H9 (cell line): ENCODE measurements at places on chromosomes 5 and 9. TPM values are rescaled to one million over a fixed set of nuclear protein-coding genes. Genes with fewer than 3 reads are reported as not detected.

- H3K4me1 ChIP-seq = no peaks in the 10 kb centered on the region
- no peak for DNase-seq
- peaks cover 77% of the 10 kb centered on the region for H3K36me3 ChIP-seq
- no peaks in the 10 kb centered on the region for H3K27me3 ChIP-seq
These were observed 62.1 kb downstream of the CEMIP2 start for GRCh38 chr9:71706176-71706575.

DNA sequence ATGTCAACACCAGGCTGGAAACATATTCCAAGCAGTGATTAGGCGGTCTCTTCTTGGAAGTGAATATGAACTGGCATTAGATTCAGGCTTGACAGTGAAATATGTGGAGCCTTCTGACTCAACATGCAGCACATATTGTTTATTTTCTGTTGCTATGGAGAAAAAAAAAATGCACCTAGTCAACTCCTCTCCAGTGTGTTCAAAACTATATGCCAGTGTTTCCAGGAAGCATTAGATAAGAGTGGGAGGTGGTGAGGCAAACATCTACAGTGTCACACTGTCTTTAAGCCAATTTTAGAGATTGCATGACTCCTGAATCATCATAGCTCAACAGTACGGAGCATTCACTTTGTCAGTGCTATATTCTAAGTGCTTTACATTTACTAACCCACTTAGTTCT lies 117.9 kb downstream of the HCN1 start:
- no peak for DNase-seq
- H3K27me3 ChIP-seq = no peaks in the 10 kb centered on the region
- no peaks in the 10 kb centered on the region for H3K4me1 ChIP-seq
- H3K27ac ChIP-seq = no peak overlapping the region
- peaks cover 2% of the 10 kb centered on the region; the same call in 2 of the 3 replicates for H3K36me3 ChIP-seq

- no peaks in the 10 kb centered on the region for H3K36me3 ChIP-seq
- no peaks in the 10 kb centered on the region for H3K27me3 ChIP-seq
- no peaks in the 10 kb centered on the region for H3K4me1 ChIP-seq
- H3K27ac ChIP-seq = no peak overlapping the region
- DNase-seq = no peak
- H3K4me3 ChIP-seq = no peak overlapping the region
These were observed 21.9 kb upstream of the MED10 start for GRCh38 chr5:6399980-6400910.

DNA sequence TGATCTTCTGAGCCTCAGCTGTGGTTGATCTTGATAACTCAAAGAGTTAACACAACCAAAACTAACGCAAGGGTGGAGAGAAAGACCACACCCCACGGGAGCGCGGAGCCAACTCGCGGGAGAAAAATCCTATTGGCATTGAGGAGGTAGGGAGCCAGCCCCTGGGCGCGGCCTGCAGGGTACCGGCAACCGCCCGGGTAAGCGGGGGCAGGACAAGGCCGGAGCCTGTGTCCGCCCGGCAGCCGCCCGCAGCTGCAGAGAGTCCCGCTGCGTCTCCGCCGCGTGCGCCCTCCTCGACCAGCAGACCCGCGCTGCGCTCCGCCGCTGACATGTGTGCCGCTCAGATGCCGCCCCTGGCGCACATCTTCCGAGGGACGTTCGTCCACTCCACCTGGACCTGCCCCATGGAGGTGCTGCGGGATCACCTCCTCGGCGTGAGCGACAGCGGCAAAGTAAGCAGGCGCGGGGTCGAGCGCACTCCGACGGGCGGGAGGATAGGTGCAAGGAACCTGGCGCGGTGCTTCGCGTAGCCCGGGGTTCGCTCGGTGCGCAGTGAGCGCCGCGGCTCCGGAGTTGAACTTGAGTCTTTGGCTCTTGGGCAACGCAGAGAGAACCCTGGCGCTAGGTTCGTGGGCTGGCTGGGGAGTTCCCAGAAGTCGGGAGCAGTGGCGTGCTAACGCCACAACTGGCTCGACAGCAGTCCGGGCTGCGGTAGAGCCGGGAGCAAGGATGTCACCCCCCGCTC lies at the start of gene GDA:
GDA (plus strand) TSS at position 210 of the 745 bp plus-strand sequence; CDS start at position 330, 120 bp downstream.
- H3K27me3 ChIP-seq = peaks cover 18% of the 10 kb centered on the region; the same call in 1 of the 2 replicates
- no peaks in the 10 kb centered on the region for H3K4me1 ChIP-seq
- H3K27ac ChIP-seq = no peak within 1 kb of the TSS
- peak; percentile 42 for DNase-seq
- peak within 1 kb of the TSS; percentile 41 for H3K4me3 ChIP-seq
- no peaks in the 10 kb centered on the region for H3K36me3 ChIP-seq

GRCh38 chr5:93193431-93194347 lies 387.3 kb downstream of the NR2F1-AS1 start:
- H3K27me3 ChIP-seq = no peaks in the 10 kb centered on the region
- no peak for DNase-seq
- H3K36me3 ChIP-seq = no peaks in the 10 kb centered on the region
- no peak overlapping the region for H3K4me3 ChIP-seq
- H3K4me1 ChIP-seq = no peaks in the 10 kb centered on the region
- H3K27ac ChIP-seq = no peak overlapping the region

DNA sequence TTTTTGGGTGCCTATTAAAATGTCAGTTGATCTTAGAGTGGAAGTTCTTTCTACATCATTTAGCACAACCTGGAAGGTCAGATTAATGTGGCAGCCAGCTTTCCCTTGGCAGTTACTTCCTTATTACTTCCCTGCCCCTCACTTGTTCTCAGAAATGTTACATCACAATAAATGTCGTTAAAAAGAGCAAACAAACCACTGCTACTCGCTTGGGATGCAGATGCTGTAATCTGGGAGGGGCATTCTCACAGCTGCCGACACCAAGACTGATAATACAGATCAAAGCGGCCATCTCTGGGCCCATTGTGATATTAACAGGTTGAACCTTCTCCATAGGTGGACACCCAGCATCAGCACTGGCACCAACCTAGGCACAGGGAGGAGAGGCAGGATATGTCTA lies 29.3 kb downstream of the PLAC8L1 start:
- H3K4me1 ChIP-seq = peaks cover 24% of the 10 kb centered on the region; the same call in 1 of the 2 replicates
- peak; percentile 50 for DNase-seq
- H3K27ac ChIP-seq = no peak overlapping the region
- no peaks in the 10 kb centered on the region for H3K36me3 ChIP-seq
- H3K27me3 ChIP-seq = no peaks in the 10 kb centered on the region; the same call in 1 of the 2 replicates

DNA sequence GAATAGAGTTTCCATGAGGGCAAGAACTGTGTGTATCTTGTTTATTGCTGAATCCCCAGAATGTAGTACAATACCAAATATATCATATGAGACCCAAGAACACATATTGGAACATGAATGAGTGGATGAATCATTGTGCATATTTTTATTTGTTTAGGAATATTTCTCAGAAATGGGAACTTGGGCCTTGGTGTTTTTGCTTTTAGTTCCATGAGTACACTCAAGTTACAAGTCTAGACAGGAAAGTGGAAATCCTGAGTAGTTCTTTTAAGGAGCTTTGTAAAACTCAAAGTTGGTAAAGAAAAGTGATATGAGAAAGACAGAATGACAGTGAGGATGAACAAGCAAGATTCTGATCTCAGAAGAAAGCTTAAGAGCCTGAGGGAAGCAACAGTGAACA lies 647.0 kb downstream of the EFNA5 start:
- H3K4me3 ChIP-seq = no peak overlapping the region
- no peak overlapping the region for H3K27ac ChIP-seq
- no peaks in the 10 kb centered on the region for H3K27me3 ChIP-seq
- no peaks in the 10 kb centered on the region for H3K4me1 ChIP-seq
- H3K36me3 ChIP-seq = no peaks in the 10 kb centered on the region
- DNase-seq = no peak

GRCh38 chr5:163105456-163105855 lies 331.9 kb upstream of the CCNG1 start:
- H3K4me3 ChIP-seq = no peak overlapping the region
- no peaks in the 10 kb centered on the region for H3K27me3 ChIP-seq
- DNase-seq = no peak
- H3K36me3 ChIP-seq = no peaks in the 10 kb centered on the region
- no peak overlapping the region for H3K27ac ChIP-seq

DNA sequence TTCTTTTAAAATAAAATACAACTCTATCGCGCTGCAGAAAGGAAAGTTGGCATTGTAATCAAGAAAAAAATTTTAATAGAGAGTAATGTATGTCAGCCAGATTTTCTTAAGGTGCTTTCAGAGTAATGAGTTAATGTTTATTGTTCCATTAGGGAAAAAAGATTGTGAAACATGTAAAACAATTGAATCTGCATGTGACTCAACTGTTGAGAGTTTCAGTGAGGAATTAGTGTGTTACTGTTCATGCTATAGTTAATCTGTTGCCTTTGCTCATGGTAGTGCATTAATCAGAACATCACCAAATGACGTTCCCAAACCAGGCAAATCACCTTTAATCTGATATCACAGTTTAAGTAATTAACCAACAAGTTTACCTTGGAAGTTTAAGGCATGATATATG lies 600.5 kb downstream of the NR2F1-AS1 start:
- no peaks in the 10 kb centered on the region for H3K27me3 ChIP-seq
- H3K4me3 ChIP-seq = no peak overlapping the region
- no peaks in the 10 kb centered on the region for H3K4me1 ChIP-seq

DNA sequence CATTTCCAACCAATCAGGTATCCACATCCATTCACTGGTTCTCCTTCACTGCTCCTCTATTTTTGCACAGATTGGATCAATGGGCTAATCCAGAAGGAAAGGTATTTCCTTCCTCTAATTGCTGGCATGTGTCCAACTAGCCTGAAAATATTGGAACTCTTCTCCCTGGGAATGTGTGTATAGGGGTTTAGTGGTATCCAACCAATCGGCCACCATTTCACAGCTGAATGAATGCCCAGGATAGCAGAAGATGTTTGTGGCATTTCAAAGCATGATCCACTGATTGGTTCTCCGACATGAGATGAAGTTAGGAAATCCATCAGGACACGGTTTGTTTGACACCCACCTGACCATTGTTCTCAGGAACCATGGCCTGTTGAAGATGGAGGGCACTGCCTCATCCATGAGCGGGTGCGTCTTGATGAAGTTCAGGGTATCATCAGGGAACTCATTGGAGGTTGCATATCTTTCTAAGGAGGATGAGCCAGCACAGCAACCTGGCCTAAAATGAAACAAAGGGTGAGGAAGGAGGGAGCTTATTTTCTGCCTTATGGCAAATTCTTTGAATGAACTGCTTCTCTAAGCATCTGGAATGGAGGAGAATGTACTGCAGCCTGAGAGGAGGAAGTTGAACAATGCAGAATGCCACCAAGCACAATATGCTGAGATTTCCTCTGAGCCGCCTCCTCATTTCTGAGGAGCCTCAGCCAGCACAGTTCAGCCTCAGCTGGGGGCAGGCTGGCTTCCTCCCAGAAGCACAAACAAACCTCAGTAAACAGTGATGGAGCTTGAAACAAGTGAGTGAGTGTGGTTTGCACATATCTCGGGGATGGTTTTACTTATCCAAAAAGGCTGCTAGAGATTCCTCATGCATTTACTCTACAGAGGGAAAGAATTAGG lies 94.6 kb downstream of the SEMA6A start:
- peaks cover 89% of the 10 kb centered on the region for H3K36me3 ChIP-seq
- no peak overlapping the region for H3K27ac ChIP-seq
- no peaks in the 10 kb centered on the region for H3K27me3 ChIP-seq

GRCh38 chr5:95382801-95383200 lies 8.4 kb upstream of the FAM81B start:
- no peaks in the 10 kb centered on the region for H3K27me3 ChIP-seq
- no peak overlapping the region for H3K4me3 ChIP-seq
- H3K4me1 ChIP-seq = no peaks in the 10 kb centered on the region
- DNase-seq = no peak
- H3K27ac ChIP-seq = no peak overlapping the region

DNA sequence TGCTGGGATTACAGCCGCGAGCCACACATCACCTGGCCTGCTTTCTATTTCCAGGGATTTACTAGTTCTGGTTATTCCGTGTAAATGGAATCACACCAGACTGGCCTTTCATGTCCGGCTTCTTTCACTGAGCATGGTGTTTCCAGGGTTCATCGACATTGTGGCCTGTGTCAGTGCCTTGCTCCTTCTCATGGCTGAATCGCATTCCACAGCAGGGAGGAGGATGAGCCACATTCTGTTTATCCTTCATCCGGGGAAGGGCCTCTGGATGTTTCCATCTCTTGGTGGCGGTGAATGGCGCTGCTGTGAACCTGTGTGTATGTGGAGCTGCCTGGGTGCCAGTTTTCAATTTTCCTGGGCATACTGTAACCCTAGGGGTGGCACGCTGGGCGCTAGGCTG lies 58.7 kb upstream of the RNU6ATAC start:
- no peak for DNase-seq
- no peaks in the 10 kb centered on the region for H3K4me1 ChIP-seq
- no peak overlapping the region for H3K27ac ChIP-seq

DNA sequence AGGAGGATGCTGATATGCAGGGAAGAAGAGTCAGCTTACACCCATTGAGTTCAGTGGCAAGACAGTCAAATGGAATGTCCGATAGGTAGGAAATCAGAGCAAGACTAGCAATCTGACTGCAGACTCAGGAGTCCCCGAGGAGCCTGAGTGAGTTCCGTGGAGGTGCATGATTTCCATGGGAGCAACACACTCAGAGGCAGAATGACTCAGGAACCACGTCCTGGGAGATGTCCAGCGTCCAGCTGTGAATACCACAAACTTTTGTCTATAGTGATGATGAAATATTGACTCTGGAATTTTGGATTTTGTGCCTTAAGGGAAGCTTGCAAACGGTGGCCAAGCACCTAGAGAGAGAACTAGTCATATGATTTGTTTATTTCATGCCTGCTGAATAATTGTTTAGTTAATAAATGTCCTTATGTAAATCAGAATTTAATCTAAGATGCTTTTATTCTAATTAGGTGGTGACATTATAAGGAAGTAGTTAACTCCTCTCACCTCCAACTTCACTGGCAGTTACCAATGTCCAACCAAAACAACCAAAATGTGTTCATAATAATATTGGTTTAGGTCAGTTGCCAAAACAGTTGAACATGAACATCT lies 100.4 kb downstream of the PDE4D start:
- no peak for DNase-seq
- no peaks in the 10 kb centered on the region for H3K27me3 ChIP-seq
- H3K36me3 ChIP-seq = no peaks in the 10 kb centered on the region
- H3K4me3 ChIP-seq = no peak overlapping the region

DNA sequence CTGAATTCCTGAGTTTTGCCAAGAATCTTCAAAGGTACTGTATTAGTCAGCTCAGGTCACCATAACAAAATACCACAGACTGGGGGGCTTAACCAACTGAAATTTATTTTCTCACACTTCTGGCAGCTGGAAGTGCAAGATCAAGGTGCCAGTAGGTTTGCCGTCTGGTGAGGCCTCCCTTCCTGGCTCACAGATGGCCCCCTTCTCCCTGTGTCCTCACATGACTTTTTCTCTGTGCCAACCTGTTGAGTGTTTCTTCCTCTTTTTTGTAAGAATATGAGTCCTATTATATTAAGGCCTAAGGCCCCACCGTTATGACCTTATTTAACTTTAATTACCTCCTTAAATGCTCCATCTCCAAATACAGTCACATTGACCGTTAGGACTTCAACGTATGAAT lies 156.1 kb upstream of the KIF2A start:
- H3K27me3 ChIP-seq = no peaks in the 10 kb centered on the region
- no peak for DNase-seq
- peaks cover 23% of the 10 kb centered on the region for H3K36me3 ChIP-seq
- no peak overlapping the region for H3K27ac ChIP-seq

- H3K4me1 ChIP-seq = no peaks in the 10 kb centered on the region
- no peak for DNase-seq
- H3K27me3 ChIP-seq = peaks cover 3% of the 10 kb centered on the region; the same call in 1 of the 2 replicates
These were observed 14.4 kb upstream of the DMRT3 start for GRCh38 chr9:962023-962422.

ANKRD34B gene
- 0.70 and 0.72 TPM in 2 replicates for total RNA-seq

IQGAP2 gene
- 22.5 and 23.2 TPM in 2 replicates for total RNA-seq

BTNL3 gene
- not detected in 2 replicates for total RNA-seq

ATP6V1G1 gene
- 119 and 120 TPM in 2 replicates for total RNA-seq

FBXO4 gene
- 1.2 and 1.8 TPM in 2 replicates for total RNA-seq

ZNF454 gene
- not detected in 2 replicates for total RNA-seq

PRDM9 gene
- not detected in 2 replicates for total RNA-seq

TAF11L4 gene
- total RNA-seq = not detected in 2 replicates

UNC5A gene
- 4.4 and 5.3 TPM in 2 replicates for total RNA-seq

GHR gene
- 0.20 and 0.24 TPM in 2 replicates for total RNA-seq

ACTBL2 gene
- total RNA-seq = not detected in 2 replicates
